ENCODE measurements at places on chromosomes 12 and 14. TPM values are rescaled to one million over a fixed set of nuclear protein-coding genes. Genes with fewer than 3 reads are reported as not detected.

Gene ASB2
- total RNA-seq: not detected

Gene IL25
- not detected for total RNA-seq

Gene GSC
- 2.3 TPM for total RNA-seq

- no peak overlapping the region for H3K27ac ChIP-seq
- DNase-seq: peak; percentile 47
- H3K4me1 ChIP-seq: peaks cover 4% of the 10 kb centered on the region
- no peaks in the 10 kb centered on the region for H3K27me3 ChIP-seq
- H3K36me3 ChIP-seq: no peaks in the 10 kb centered on the region
These were observed 618 bp upstream of the PGAM5 start for GRCh38 chr12:132710043-132710404.

DNA sequence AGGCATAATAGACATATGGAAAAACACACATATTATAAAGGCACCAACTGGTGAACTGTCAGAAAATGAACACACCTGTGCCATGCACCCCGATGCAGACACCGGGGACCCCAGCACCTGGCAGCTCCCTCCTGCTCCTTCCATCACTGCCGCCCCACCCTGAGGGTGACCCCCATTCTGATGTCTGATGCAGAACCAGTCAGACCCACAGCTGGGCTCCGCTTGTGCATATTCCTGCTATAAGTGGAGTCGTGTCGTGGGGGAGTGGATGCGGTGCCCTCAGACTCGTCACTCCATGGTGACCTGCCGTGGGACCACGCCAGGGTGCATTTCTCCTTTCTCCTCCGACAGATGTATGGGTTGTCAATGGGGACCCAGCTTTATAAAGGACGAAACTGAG, 45.7 kb upstream of the MEG3 start:
- H3K4me1 ChIP-seq: no peaks in the 10 kb centered on the region
- H3K4me3 ChIP-seq: no peak overlapping the region
- no peak overlapping the region for H3K27ac ChIP-seq
- peaks cover 48% of the 10 kb centered on the region for H3K27me3 ChIP-seq

Gene CARMIL3
- not detected for total RNA-seq

DNA sequence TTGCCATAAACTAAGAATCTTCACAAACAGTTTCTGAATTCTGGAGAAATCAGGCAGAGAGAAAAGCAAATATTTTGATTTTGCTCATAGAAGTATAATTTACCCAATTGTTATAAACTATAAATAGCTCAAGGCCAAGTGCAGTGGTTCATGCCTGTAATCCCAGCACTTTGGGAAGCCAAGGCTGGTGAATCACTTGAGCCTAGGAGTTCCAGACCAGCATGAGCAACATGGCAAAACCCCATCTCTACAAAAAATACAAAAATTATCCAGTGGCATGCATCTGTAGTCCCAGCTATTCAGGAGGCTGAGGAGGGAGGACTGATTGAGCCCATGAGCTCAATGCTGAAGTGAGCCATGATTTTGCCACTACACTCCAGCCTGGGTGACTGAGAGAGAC, 19.6 kb upstream of the MMP19 start:
- H3K36me3 ChIP-seq: no peaks in the 10 kb centered on the region
- H3K4me1 ChIP-seq: peaks cover 3% of the 10 kb centered on the region

DNA sequence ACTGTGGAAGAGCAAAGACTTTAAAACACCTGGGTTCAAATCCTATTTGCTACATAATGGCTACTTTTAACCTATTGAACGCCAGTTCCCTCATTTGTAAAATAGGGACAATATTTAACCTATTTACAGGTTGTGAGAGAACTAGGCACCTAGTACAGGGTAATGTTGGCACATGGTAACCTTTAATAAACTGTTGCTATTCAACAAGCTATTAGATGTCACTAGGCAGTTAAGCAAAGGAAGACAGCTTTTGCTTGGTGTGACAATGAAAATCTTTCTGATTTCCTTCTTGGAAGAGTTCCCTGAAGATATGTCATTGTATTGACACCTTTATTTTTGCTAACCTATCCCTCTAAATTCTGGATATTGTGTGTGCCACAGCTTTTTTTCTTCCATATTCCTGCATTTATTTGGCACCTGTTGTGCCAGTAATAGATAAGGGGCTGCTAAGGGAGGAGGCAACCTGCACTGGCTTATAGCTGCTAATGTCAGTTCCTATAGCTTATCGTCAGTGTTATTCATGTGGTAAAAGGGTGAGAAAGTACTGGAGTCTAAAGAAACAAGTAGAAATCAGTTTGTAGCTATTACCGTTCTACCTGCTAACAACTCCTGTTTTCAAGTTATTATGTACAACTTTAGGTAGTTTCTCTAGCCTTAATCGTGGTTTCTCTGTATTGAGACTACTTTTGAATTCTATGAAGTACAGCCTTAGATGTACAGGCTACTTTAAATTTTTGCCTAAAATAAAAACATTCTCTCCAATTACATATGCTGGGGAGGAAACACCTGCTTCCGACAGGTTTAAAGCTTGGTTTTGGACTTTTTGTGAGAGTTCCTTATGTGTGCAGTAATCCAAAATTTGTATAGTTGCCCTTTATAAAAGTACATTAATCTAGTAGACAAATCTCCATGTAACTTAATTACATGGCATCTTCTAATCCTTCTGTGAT, 24.3 kb downstream of the HIF1A start:
- H3K27me3 ChIP-seq: no peaks in the 10 kb centered on the region
- peak overlapping the region; percentile 61 for H3K27ac ChIP-seq
- peaks cover 44% of the 10 kb centered on the region for H3K36me3 ChIP-seq
- DNase-seq: no peak
- peaks cover 95% of the 10 kb centered on the region for H3K4me1 ChIP-seq

DNA sequence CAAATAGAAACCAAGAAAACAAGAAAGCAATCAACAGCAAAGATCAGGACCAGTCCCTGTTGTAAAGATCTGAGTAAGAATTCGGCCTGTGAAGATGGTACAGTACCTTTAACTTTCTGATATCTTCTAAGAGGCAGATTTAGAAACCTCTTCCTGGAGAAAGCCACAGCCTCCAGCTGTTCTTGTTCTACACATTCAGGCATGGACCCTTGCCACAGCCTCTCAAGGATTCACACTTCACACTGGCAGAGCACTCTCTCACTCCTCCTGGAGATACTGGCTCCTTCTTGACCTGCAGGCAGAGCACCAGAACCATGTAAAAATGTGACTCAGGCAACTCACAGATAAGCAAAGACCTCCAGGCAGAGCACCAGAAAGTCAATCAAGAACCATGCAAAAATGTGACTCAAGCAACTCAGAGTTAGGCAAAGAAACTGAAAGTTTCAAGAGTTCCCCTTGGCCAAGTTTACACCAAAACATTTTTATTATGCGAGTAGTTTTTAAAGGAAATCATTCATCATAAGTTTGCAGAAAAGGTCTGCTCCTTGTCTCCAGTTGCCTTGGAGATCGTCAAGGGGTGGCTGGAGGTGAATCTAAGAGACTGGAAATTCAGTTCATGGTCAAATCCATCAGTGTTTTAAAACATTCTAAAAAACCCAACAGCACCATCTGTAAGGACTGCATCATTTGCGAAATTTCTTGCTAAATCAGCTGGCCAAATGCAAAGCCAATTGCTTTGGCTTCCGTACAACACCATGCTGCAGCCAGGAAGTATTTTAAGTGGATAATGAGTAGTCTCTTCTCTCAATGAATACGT, 119.3 kb upstream of the MDM1 start:
- peak; percentile 85 for DNase-seq
- H3K27me3 ChIP-seq: no peaks in the 10 kb centered on the region
- peak overlapping the region; percentile 47 for H3K4me3 ChIP-seq
- H3K36me3 ChIP-seq: no peaks in the 10 kb centered on the region
- H3K4me1 ChIP-seq: peaks cover 22% of the 10 kb centered on the region

DNA sequence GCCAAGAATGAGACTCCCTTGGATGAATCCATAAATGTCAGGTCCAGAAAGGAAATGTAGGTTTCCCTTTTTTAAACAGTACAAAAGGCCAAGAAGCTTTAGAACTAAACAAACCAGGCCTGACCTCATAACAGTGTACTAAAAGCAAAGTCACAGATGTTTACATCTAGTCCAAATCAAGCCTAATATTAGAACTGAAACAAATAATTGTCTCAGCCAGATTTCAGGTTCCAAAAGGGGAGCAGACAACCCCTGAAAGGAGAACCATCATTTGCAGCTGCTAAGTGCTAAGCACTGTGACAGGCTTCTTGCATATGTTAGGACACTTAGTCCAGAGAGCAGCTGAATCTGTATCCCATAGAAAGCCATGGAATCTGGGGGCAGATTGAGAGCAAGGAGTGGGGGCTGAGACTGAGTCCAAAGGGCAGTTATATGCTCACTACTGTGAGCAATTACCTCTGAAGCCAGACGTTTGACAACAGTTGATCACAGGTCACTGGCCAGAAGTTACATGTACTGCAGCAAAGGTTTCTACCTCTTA, 90.1 kb downstream of the STXBP6 start:
- no peaks in the 10 kb centered on the region for H3K36me3 ChIP-seq
- H3K27me3 ChIP-seq: no peaks in the 10 kb centered on the region
- DNase-seq: no peak
- H3K4me1 ChIP-seq: peaks cover 36% of the 10 kb centered on the region

Gene ACSS3
- total RNA-seq: 1.9 TPM

DNA sequence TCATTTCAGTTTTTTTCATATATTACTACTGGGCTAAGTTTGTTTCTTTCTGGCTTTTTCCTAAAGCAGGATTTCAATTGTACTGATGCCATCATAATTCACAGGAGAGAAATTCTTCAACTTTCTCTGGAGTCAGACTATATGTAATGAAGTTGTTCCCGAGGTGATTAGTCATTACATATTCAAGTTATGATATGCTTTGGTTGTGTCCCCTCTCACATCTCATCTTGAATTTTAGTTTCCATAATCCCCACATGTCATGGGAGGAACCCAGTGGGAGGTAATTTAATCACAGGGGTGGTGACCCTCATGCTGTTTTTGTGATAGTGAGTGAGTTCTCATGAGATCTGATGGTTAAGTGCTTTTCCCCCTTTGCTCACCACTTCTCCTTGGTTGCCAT, 227.5 kb upstream of the LRIG3 start:
- H3K4me1 ChIP-seq: peaks cover 19% of the 10 kb centered on the region
- H3K27me3 ChIP-seq: no peaks in the 10 kb centered on the region
- DNase-seq: no peak
- no peak overlapping the region for H3K27ac ChIP-seq
- H3K36me3 ChIP-seq: no peaks in the 10 kb centered on the region

- H3K4me3 ChIP-seq: no peak overlapping the region
- no peaks in the 10 kb centered on the region for H3K27me3 ChIP-seq
- no peak for DNase-seq
- no peaks in the 10 kb centered on the region for H3K36me3 ChIP-seq
- H3K4me1 ChIP-seq: no peaks in the 10 kb centered on the region
- H3K27ac ChIP-seq: no peak overlapping the region
These were observed 1119.6 kb upstream of the FLRT2 start for GRCh38 chr14:84410344-84410743.

DNA sequence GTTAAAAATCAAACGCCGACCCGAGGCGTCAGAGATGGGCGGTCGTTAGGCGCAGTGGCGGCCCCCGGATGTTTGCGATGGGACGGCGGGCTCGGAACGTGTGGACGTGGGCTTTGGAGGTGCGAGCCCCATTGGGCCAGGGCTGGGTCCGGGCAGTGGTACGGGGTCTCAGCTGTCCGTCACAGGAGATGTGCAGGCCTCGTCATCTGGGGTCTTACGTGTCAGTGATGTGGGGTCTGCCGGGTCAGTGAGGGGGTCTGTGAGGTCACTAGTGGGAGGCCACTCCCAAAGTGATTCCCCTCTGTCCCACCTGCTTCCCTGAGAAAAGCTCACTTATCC, 21.6 kb upstream of the CHFR start:
- peak overlapping the region; percentile 88 for H3K27ac ChIP-seq
- DNase-seq: no peak
- H3K27me3 ChIP-seq: no peaks in the 10 kb centered on the region
- no peaks in the 10 kb centered on the region for H3K36me3 ChIP-seq

Gene OR11H7
- not detected for total RNA-seq

Gene FIGNL2
- total RNA-seq: 0.32 TPM

GRCh38 chr14:95180966-95181741, 23.8 kb upstream of the DICER1 start:
- H3K36me3 ChIP-seq: no peaks in the 10 kb centered on the region
- DNase-seq: no peak
- no peak overlapping the region for H3K4me3 ChIP-seq
- no peaks in the 10 kb centered on the region for H3K27me3 ChIP-seq

DNA sequence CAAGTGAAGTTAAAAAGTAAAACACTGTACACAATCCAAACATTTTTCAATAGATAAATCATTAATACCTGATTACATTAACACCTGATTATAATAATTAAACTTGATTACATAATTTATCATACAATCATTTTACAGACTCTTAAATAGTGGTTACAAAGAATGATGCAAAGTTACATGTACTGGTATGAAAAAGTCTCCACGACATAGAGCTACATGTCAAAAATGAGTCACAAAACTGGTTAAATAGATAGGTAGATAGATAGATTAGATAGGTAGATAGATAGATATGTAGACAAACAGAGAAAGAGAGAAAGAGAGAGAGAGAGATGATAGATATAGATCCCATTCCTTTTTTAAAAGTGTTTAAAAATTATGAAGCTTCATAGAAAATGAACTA, 109.2 kb downstream of the NUAK1 start:
- no peaks in the 10 kb centered on the region for H3K36me3 ChIP-seq
- peak overlapping the region; percentile 87 for H3K27ac ChIP-seq
- no peak for DNase-seq
- H3K27me3 ChIP-seq: no peaks in the 10 kb centered on the region
- no peak overlapping the region for H3K4me3 ChIP-seq

Gene FLVCR2
- total RNA-seq: not detected

Gene LYZ
- not detected for total RNA-seq

GRCh38 chr12:57005980-57006808, at the start of gene ZBTB39:
TSS of gene ZBTB39 (minus strand) at chr12:57006546. CDS start at chr12:57004917, 1,629 bp downstream.
- H3K27ac ChIP-seq: peak within 1 kb of the TSS; percentile 35
- peaks cover 6% of the 10 kb centered on the region for H3K36me3 ChIP-seq
- peak within 1 kb of the TSS; percentile 92 for H3K4me3 ChIP-seq
- DNase-seq: peak; percentile 82

GRCh38 chr14:52906141-52906601, 44.7 kb downstream of the FERMT2 start:
- peaks cover 20% of the 10 kb centered on the region for H3K36me3 ChIP-seq
- peak overlapping the region; percentile 77 for H3K27ac ChIP-seq
- peak; percentile 93 for DNase-seq

Gene TGM1
- 1.3 TPM for total RNA-seq

Gene AP5M1
- total RNA-seq: 25.7 TPM

GRCh38 chr14:59490756-59491155, 6.4 kb downstream of the JKAMP start:
- peaks cover 39% of the 10 kb centered on the region for H3K36me3 ChIP-seq
- no peaks in the 10 kb centered on the region for H3K27me3 ChIP-seq
- peaks cover 6% of the 10 kb centered on the region for H3K4me1 ChIP-seq
- no peak for DNase-seq
- H3K27ac ChIP-seq: no peak overlapping the region
- no peak overlapping the region for H3K4me3 ChIP-seq

All from GM23248 (cell line).